ENCODE measurements at places on chromosomes 3 and 15. TPM values are rescaled to one million over a fixed set of nuclear protein-coding genes. Genes with fewer than 3 reads are reported as not detected.

DNA sequence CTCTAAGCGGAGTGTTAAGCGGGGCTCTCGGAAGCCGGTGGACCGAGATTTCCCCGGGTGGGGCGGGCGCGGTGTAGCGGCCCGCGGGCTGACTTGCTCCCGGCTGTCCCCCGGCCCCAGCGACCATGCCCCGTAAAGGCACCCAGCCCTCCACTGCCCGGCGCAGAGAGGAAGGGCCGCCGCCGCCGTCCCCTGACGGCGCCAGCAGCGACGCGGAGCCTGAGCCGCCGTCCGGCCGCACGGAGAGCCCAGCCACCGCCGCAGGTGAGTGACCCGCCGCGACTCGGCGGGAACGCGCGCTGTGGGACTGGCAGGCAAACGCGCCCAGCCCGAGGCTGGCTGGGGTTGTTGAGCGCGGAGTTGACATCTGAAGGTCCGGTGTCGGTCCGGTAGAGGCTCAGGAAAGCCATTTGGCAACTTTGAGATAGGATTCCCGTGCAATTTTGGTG, 1.3 kb downstream of the SMC4 start:
- no peaks in the 10 kb centered on the region for H3K4me1 ChIP-seq
- H3K27ac ChIP-seq: peak overlapping the region; percentile 90
- DNase-seq: no peak
- peak overlapping the region; percentile 99 for H3K4me3 ChIP-seq
- H3K36me3 ChIP-seq: no peaks in the 10 kb centered on the region

- peaks cover 22% of the 10 kb centered on the region for H3K36me3 ChIP-seq
- no peak overlapping the region for H3K4me3 ChIP-seq
- no peak for DNase-seq
- H3K27ac ChIP-seq: no peak overlapping the region
Measured at GRCh38 chr3:101665357-101665756, 11.6 kb downstream of the ZBTB11 start.

- DNase-seq: no peak
- H3K27ac ChIP-seq: no peak overlapping the region
- H3K27me3 ChIP-seq: no peaks in the 10 kb centered on the region
- no peak overlapping the region for H3K4me3 ChIP-seq
- H3K4me1 ChIP-seq: no peaks in the 10 kb centered on the region
Measured at GRCh38 chr3:156769721-156770654, 56.2 kb upstream of the LEKR1 start.

GPR160 gene
- 56.0 TPM for polyA plus RNA-seq

DNA sequence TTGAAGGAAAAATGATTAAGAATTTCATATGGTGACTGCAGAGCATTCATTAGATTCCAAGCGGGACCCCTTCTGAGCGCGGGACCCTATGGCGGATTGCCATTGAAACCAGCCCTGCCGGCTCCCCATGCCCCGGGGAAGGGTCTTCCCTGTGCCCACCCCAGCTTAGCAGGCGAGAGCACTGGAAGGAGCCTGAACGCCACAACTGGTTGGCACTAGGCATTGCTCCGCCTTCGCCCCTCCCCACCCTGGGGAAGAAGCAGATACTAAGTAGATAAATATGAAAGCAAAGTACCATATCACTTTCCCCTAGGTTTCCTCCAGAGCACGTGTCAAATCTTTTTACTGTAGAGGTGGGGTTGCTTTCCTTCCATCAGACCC, 70.7 kb downstream of the CYP19A1 start:
- H3K36me3 ChIP-seq: no peaks in the 10 kb centered on the region
- no peaks in the 10 kb centered on the region for H3K4me1 ChIP-seq
- peaks cover 12% of the 10 kb centered on the region for H3K27me3 ChIP-seq
- no peak for DNase-seq
- no peak overlapping the region for H3K27ac ChIP-seq

NR2E3 gene
- polyA plus RNA-seq: not detected

PPP1R14D gene
- polyA plus RNA-seq: not detected

DNA sequence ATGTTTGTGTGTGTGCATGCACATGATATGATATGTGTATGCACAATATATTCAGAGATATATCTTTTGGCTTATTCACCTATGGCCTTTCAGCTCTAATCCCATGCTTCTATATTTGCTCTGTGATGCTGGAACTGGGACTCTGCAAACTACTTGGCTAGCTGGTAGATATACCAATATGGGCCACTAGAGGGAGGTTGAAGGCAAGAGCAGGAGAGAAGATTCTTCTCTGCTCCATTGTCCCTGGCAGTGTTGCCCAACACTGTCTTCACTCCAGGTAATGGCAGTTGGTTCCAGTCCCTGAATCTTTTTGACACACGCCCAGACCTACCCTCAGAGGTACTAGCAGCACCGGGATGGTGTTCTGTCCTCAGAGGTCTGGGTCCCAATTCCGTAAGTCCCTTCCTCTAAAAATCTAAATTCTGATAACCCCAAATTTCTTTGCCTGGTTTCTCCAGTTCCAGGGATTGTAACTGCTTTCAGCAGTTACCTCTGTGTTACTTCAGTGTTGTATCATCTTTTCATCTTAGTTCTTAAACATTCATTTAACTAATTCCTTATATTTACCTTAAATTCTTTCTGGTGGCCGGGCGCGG, 44.7 kb downstream of the GTPBP8 start:
- DNase-seq: no peak
- H3K4me1 ChIP-seq: no peaks in the 10 kb centered on the region
- H3K27me3 ChIP-seq: no peaks in the 10 kb centered on the region
- H3K4me3 ChIP-seq: no peak overlapping the region
- H3K36me3 ChIP-seq: no peaks in the 10 kb centered on the region

CPNE9 gene
- polyA plus RNA-seq: not detected

- H3K27me3 ChIP-seq: no peaks in the 10 kb centered on the region
- DNase-seq: no peak
- H3K4me1 ChIP-seq: no peaks in the 10 kb centered on the region
Measured at GRCh38 chr15:49669288-49669687, 48.4 kb downstream of the DTWD1 start.

DNA sequence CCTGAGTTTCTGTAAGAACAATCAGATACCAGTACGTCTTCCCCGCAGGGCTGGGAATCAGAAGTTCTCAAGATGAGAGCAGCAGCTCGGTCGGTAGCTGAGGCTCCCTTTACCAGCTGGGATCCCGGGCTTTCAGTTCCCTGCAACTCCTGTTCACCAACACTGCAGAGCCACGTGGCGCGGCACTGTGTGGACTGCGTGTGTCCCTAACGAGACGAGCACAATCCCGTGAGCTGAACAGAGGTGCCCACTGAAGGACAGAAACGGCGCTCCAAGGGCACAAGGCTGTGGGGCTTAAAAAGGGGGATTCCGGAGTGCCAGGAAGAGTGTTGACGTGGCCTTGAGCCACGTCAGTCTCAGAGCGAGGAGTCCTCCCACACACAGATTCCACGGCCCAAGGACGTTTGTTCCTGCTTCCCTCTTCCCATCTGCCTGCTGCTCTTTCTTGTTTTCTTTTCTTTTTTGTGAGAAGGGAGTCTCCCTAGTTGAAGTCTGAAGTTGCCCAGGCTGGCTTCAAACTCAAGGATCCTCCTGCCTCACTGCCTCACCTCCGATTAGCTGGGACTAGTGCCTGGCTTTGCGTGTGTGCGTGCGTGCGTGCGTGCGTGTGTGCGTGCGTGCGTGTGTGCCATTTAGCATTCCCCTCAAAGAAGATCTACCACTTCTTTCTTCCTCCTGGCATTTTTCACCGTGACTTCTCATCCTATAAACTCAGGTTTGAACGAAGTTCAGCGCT, 37.1 kb upstream of the RPL35A start:
- no peaks in the 10 kb centered on the region for H3K36me3 ChIP-seq
- no peaks in the 10 kb centered on the region for H3K4me1 ChIP-seq
- H3K27me3 ChIP-seq: 0 out of 2 replicates have a peak, but pooled peaks cover 3% of the 10 kb centered on the region
- H3K4me3 ChIP-seq: no peak overlapping the region

DNA sequence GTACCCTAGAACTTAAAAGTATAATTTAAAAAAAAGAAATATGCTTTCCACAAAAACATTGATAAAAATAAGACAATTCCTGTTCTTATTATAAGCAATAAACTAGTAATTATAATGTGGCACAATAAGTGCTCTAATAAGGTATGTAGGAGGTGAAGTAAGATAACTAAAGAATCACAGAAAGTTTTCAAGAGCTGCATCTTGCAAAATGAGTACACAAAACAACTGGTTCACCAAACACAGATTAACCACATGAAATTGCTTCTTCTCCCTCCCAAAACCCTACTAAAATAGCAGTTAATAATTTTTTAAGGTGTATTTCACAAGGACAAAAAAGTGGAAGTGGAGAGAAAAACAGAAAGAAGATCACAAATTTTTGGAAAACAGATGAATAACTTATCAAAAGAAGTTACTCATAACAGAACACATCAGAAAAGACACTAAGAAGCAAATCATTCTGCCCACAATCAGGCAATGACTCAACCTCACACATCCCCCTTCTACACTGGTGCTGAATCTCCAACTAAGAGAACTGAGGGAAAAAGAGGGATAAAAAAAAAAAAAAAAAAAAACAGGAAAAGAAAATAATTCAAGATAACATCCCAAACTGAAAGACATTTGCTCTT, 64.2 kb downstream of the TBC1D5 start:
- no peak overlapping the region for H3K27ac ChIP-seq
- H3K36me3 ChIP-seq: no peaks in the 10 kb centered on the region
- no peak for DNase-seq
- H3K4me3 ChIP-seq: no peak overlapping the region

EFCAB12 gene
- 0.32 TPM for polyA plus RNA-seq

- no peak for DNase-seq
- no peaks in the 10 kb centered on the region for H3K36me3 ChIP-seq
- no peak overlapping the region for H3K4me3 ChIP-seq
- H3K27me3 ChIP-seq: no peaks in the 10 kb centered on the region
- H3K27ac ChIP-seq: peak overlapping the region; percentile 57
- peaks cover 20% of the 10 kb centered on the region for H3K4me1 ChIP-seq
Measured at GRCh38 chr15:92839696-92840095, 60.4 kb upstream of the CHD2 start.

DNA sequence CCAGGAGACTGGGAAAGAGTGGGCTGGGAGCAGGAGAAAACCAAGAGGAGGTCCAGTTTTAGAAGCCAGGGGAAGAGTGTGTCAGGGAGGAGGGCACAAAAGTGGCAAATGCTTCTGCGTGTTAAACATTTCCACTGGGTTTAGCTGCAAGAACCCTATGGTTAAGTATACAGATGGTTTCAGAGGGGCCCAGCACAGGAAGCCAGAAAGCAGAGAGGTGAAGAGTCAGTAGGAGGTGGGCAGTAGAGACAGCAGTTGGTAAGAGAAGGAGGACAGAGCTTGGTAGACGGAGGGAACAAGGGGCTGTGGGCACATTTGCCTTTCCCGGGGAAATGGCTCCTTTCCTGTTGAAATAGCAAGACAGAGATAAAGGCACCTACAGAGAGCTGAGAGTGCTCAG, 133.8 kb downstream of the EPHB1 start:
- no peaks in the 10 kb centered on the region for H3K27me3 ChIP-seq
- H3K36me3 ChIP-seq: no peaks in the 10 kb centered on the region
- H3K4me1 ChIP-seq: peaks cover 27% of the 10 kb centered on the region
- DNase-seq: no peak
- H3K4me3 ChIP-seq: no peak overlapping the region

CASR gene
- 0.51 TPM for polyA plus RNA-seq

DNA sequence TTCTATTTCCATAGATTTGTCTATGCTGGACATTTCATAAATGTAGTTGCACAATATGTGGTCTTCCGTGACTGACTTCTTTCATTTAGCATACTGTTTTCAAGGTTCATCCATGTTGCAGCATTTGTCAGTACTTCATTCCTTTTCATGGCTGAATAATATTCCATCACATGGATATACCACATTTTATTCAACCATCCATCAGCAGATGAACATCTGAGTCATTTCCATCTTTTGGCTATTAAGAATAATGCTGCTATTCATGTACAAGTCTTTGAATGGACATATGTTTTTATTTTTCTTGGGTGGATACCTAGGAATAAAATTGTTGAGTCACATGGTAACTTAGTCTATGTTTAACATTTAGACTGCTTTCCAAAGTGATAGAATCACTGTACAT, 99.3 kb upstream of the RAD18 start:
- no peak for DNase-seq
- no peak overlapping the region for H3K27ac ChIP-seq
- no peaks in the 10 kb centered on the region for H3K36me3 ChIP-seq
- no peak overlapping the region for H3K4me3 ChIP-seq
- H3K4me1 ChIP-seq: no peaks in the 10 kb centered on the region
- no peaks in the 10 kb centered on the region for H3K27me3 ChIP-seq

DNA sequence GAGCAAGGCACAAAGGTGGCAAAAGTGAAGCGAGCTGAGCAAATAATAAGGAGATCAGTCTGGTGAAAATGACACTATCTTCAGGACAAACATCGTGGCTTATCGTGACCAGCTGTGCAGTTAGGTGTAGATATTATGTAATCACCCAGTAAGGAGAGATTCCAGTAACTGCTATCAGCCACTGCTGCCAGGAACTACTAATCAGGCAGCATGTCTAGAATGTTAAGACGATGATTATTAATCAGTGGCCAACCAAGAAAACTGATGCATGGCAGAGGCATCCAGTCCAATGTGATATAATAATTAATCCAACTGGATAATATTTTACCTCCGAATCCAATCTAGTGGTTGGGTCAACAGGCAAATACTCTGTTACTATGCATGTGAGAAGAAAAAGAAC, 252.7 kb upstream of the ZPLD1 start:
- no peak for DNase-seq
- H3K27me3 ChIP-seq: no peaks in the 10 kb centered on the region
- H3K36me3 ChIP-seq: no peaks in the 10 kb centered on the region
- H3K4me3 ChIP-seq: no peak overlapping the region

- H3K4me1 ChIP-seq: no peaks in the 10 kb centered on the region
- no peak overlapping the region for H3K27ac ChIP-seq
- no peak for DNase-seq
Measured at GRCh38 chr3:150063237-150063636, 92.5 kb upstream of the PFN2 start.

KCNAB1 gene
- polyA plus RNA-seq: 0.47 TPM

GRCh38 chr3:133127381-133127780, 89.2 kb downstream of the TMEM108 start:
- H3K4me3 ChIP-seq: no peak overlapping the region
- H3K27ac ChIP-seq: no peak overlapping the region
- H3K27me3 ChIP-seq: no peaks in the 10 kb centered on the region

DNA sequence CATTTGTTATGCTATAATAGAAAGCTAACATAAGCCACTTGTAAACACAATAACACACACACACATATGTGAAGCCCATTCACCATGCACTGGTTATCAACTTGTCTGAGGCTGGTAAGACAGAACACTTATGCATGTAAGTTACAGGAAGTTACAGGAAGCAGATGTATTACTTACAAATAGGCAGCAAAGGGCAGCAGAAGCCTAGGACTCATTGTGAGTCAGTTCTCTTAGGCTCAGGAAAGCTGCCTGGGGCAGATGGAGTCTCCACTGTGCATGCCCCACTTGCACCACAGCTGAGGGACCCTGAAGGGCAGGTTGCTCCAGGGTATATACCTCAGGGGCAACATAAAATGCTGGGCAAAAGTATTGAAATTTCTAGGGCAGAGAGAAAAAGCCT, 748.8 kb upstream of the CCDC54 start:
- no peak overlapping the region for H3K27ac ChIP-seq
- H3K27me3 ChIP-seq: no peaks in the 10 kb centered on the region
- no peak for DNase-seq
- no peaks in the 10 kb centered on the region for H3K36me3 ChIP-seq
- no peak overlapping the region for H3K4me3 ChIP-seq
- peaks cover 6% of the 10 kb centered on the region for H3K4me1 ChIP-seq

- H3K36me3 ChIP-seq: no peaks in the 10 kb centered on the region
- peak; percentile 42 for DNase-seq
- no peak overlapping the region for H3K4me3 ChIP-seq
- peaks cover 3% of the 10 kb centered on the region for H3K27me3 ChIP-seq
Measured at GRCh38 chr3:32374788-32375595, 16.7 kb upstream of the CMTM7 start.

GRCh38 chr3:99850608-99851007, 32.9 kb downstream of the CMSS1 start:
- H3K27me3 ChIP-seq: no peaks in the 10 kb centered on the region
- no peaks in the 10 kb centered on the region for H3K4me1 ChIP-seq
- H3K4me3 ChIP-seq: no peak overlapping the region
